ENCODE measurements at places on chromosomes 3 and 15.

GRCh38 chr15:31407376-31407775, 80.7 kb downstream of the KLF13 start:
- no peak for DNase-seq

GRCh38 chr3:106805625-106806024, 571.6 kb upstream of the CCDC54 start:
- no peak for DNase-seq

DNA sequence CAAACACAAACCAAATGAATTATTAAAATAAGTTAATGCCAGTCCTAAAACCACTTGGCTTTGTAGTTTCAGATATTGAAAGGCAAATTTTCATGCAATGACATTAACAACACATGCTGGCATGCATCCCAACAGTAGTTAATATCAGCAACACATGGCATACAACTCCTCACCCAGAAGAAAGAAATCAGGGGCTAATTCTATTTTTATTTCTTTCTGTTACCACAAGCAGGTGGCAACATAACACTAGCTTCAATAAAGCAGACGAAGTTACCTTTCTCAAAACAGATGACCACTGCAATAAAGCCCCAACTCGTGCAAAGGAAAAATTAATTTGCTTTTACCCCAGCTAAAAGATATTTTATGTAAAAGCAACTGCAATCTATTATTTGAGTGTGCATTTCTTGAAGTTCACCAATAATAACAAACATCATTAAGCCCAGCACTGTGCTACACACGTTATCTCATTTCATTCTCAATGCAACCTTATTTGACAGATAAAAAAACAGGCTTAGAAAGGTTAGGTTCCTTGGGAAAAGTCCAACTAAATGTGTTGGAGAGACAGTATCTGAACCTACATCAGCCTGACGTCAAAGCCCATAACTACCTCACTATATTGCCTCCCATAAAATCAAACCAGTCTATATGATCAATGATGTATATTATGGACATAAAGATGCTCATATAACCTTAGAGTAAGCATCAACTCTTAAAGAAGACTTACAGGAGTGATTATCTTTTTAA, 2.8 kb downstream of the TOP2B start:
- no peak for DNase-seq

- peak; percentile 48 for DNase-seq
Measured at GRCh38 chr15:74134387-74135027, 4.1 kb downstream of the ISLR2 start.

- peak; percentile 38 for DNase-seq
Measured at GRCh38 chr3:195207731-195208130, 63.2 kb downstream of the XXYLT1 start.

DNA sequence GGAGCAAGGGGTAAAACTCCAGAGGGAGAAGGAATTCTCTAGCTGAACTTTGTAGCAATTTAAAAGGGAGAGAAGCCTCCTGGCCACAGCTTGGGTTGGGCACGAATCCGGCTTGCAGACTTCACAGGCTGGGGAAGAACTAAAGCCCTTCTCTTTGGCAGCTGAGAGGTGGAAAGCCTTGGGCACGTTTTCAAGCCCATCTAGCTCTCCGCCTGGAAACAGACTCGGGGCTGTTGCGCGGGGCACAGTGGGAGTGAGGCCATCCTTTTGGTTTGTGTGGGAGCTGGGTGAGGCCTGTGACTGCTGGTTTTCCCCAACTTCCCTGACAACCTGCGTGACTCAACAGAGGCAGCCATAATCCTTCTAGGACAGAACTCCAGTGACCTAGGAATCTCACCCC, 295.7 kb upstream of the ROBO1 start:
- DNase-seq, result no peak

DNA sequence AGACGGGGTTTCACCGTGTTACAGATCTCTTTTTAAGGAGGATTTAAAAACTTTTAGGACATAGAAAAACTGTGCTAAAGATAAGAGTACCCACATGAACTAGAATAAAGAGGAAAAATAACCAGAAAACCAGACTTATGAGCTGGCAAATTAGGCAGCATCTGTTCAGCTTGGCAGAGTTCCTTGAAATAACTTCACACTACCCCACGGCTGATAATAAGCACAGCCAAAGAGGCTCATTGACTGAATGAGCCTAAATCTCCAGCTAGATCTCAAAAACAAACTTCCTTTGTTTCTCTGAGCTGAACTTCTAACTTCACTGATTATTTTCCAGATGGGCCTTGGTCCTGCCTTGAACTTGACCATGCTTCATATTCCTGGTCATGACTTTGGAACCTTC, 26.7 kb upstream of the PIK3R4 start:
- DNase-seq, result no peak

DNA sequence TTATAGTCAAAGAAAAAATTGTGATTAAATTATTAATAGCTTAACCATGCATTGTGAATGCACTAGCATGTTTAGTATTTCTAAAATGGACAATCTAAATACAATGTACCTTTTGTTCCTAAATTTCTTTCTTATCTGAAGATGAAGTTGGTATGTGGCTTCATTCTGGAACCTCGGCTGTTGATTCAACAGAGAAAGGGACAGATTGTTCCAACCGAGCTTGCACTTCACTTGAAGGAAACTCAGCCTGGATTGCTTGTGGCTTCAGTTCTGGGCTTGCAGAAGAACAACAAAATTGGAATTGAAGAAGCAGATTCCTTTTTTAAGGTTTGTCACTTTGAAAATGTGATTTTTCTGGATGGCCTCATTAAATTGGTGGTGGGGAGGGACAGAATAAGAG, 32.6 kb downstream of the HPS3 start:
- no peak for DNase-seq

DNA sequence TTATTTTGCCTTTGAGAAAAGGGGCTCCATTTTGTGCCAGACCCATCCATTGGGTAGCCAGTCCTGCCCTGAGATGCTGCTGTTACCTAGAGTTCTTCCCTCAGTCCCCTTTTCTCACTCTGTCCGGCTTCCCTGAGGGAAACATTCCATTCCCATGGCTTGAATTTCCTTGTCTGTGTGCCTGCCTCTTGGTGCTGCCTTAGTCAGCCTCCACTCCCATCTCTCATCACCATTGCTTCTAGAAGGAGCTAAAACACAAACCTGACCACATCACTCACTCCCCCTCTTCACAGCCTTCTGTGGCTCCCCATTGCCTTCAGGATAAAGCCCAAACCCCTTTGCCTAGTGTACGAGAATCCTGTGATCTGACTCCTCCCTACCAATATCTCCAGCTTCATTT, 25.2 kb upstream of the C2CD4B start:
- DNase-seq, result no peak

- DNase-seq, result no peak
Measured at GRCh38 chr15:72784456-72784876, 908 bp upstream of the ADPGK start.

- no peak for DNase-seq
Measured at GRCh38 chr3:130465521-130465920, 51.5 kb upstream of the COL6A6 start.

DNA sequence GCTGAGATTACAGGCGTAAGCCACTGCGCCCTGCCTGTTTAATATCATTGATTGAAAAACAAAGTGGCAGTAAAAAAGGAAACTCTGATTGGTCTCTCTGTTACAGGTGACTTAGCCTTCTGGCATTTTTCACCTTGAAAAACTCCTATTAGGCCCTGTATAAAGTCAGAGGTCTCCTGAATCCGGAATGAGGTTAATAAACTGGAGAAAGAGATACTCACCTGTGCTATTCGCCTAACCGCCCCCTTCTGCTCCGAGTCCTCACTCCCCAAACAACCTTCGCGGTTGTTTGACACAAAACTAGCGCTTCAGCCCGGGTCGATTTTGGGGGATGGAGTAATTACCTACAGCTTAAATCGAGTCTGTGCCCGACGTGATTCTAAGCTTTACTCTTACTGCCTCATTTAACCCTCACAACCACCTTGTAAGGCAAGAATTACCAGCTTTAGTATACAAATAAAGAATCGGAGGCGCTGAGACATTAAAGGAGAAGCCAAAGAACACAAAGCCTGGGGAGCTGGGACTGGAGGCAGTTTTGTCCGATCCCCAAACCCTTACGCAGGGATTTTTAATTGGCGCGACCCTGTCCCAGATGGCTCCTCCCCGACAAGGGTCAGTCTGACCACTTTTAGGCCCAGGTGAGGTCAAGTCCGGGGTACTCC, 441 bp downstream of the CEP70 start:
- no peak for DNase-seq

DNA sequence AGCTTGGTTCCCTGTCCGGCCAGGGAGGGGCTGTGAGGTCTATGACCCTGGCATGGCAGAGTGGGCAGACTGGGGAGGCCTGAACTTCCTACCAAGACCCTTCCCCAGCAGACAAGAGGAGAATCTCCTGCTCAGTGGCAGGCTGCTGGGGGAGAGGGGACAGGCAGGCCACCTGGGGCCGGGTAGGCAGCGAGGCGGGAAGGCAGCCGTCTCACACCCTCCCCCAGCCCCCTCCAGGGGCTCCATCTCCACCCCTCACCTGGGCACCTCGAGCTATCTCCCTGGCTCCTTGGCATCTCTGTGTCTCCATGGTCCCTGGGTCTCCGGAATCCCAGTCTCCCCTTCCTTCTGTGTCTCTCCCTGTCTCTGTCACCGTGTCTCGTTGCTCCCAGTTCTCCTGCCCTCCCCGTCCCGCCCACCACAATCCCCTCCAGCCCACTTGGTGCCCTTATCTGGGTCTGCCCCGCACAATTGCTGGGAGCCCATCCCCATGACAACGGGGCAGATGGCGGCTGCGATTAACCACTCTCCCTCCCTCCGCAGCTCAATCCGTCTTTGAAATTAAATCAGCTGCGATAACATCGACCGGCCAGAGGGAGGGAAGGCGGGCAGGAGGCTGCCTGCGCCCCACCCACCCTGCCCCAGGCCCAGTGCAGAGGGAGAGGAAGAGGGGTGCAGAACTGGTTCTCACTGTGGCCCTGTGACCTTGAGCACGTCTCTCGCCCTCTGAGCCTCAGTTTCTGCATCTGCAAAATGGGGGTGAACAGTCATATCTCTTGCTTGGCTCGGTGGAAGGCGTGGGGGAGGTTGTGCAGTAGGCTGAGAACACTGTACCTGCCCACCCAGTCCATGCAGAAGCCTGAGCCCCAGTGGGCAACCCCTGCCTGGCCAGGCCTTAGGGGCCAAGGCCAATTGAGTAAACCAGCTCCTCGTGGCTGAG, 9.6 kb downstream of the DNAJB8 start:
- DNase-seq, result no peak

- DNase-seq, result no peak
Measured at GRCh38 chr3:179301645-179302044, 21.2 kb upstream of the ZNF639 start.

DNA sequence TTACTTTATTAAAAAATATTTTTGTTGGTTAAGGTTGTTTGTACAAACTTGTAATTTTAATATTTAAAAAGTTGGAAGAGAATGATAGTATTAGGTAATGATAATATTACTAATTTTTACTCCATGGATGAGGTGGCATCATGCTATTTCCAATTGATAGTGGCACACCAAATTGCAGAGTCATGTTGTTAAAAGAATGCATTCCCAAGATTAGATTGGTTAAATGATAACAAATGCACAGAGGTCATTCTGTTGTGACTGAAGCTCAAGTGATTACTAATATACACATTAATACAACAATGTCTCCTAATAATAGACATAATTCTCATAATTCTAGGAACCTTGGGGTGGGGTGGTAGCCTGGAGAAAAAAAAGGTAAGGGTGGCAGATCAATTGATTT, 73.2 kb upstream of the ZBED2 start:
- peak; percentile 30 for DNase-seq

DNA sequence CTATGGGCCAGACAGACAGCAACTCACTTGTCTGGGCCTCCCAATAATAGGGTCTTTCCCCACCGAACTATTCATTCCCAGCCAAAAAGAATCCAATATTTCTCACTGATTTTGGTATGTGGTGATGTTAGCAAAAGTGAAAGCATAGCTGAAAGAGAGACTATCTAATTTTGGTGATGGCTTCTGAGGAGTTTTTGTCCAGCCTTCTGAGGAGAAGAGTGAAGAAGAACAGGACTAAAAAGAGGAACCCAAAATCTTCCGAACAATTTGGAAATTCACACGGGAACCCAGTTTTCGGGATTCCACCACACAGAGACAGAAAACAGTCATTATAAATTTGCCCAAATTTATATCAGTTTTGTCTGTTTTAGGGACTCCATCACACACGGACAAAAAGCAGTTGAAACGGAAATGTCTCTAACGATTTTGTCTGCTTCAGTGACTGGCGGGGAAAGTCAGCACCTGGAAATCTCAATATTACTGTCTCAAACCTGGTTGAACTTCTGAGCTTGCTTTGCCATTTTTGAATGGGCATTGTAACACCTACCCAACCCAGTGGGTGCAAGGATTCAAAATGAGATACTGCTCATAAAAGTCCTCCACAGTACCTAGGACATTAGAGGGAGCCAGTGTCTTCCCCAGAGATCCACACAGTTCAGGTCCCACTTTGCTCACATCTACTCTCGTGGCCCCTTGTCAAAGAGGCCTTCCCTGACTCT, 9.1 kb downstream of the CD80 start:
- no peak for DNase-seq

DNA sequence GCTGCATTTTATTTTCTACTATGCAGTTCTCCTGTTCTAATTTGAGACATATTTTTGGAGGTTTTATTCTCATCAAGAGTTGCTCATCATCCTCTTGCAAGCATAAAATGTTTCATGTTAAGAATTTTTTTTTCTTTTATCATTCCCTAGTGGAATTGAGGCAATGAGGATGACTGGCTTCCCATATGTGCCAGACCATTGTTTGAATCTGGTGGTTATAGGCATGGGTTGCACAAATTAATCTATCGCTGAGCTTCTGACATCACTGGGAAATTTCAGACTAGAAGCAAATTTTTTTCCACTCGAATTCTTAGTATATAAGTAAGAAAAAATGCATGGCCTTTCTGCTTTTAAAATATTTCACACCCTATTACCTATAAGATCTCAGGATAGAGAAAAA, 279.1 kb upstream of the PLSCR5 start:
- DNase-seq, result no peak

DNA sequence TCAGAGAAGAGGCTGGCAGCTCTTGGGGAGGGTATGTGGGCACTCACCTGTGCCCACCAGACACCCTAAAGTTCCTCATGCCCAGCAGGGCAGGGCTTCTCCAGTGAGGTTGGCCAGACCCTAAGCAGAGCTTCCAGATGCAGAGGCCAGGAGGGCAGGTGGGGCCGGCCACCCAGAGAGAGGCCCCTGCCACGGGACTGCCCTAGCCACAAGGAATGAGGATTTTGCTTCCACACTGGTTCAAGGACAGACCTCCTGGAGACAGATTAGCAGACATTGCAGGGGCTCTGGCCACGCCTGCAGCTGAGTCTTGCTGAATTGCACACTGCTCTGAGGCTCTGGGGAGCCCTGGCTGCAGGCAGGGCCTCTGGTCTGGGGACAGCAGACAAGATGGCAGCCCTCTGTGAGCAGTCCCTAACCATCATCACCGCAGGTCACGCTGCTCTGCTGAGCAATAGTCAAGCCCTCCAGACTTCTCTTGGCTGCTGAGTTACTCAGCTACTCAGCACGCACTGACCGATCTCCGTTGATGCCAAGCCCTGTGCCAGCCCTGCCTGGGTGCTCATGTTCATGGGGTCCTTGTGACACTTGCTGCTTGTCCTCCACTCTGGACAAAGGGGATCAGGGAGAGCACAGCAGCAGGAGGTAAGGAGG, 117.4 kb upstream of the ABHD17C start:
- no peak for DNase-seq
